ENCODE measurements at places on chromosomes 7 and 10.

GRCh38 chr7:5695727-5696345, 85.6 kb downstream of the RNF216 start:
- DNase-seq, result no peak

DNA sequence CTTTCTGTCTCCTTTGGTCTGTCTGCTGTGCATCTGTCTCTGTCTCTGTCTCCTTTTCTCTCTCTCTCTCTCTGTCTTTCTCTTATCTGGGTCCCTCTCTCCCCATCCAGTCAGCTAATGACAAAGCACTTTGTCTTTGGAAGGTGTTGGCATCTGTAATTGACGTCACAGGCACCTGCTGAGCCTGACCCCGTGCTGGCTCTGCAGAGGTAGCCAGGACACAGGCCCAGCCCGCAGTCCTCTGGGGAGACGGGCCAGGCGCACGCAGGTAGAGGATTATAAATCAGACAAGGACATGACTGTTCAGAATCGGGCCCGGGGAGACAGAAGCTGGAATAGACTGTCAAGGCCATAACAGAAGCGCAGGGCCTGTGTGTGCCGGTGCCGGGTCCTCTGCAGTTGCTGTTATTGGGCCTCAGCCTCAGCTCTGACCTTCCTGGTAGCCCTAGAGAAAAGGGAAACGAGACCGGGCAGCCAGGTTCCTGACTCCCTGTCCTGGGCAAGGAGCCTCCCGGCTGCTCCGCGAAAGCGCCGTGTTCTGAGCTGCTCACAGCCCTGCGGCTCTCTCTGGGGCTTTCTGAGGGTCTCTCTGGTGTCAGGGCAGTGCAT, 10.7 kb upstream of the PSMG3 start:
- no peak for DNase-seq

GRCh38 chr7:44187636-44188416, 1.4 kb downstream of the GCK start:
- DNase-seq, result no peak

- DNase-seq, result no peak
These were observed 74.8 kb downstream of the ZRANB1 start for GRCh38 chr10:125016611-125017202.

Data from stimulated activated CD4-positive, alpha-beta T cell treated with anti-CD3 and anti-CD28 coated beads, Interleukin-15, amount 100 ng/mL, for 1 hour (primary cell).